SK-N-MC (cell line): ENCODE measurements at places on chromosomes 3 and 15.

GRCh38 chr3:150081084-150081483, 110.4 kb upstream of the PFN2 start:
- no peak for DNase-seq

DNA sequence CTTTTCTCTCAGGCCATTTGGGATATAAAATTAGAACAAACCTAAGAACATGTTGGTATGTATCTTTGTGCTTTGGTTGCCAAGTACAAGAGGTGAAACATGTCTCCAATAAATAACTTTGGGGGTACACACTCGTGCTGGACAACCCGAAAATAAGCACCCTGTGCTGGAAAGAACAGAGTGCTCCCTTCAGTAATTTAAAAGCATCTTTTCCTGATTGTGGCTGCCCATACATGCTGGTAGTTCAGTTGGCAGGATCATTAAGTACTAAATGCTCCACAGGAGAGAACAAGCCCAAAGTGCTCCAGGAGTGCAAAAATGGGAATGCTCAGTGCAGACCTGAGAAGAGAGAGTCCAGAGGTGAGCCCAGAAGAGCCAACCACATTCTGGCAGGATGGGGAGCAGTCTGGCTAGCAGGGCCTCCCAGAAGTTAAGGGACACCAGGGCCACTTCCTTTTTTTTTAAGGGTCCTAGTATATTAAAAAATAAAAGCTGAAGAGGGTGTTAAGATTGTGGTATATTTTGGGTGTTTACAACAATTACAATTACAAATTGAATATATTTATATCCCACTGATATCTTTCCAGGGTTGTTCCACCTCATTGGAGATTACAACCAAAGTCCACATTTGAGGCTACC, 48.6 kb upstream of the SSR3 start:
- no peak for DNase-seq

- no peak for DNase-seq
Observed at GRCh38 chr15:92907229-92907628, 7.1 kb downstream of the CHD2 start.

- no peak for DNase-seq
Observed at GRCh38 chr3:134956844-134957243, 161.8 kb downstream of the EPHB1 start.

GRCh38 chr3:8759038-8759707, 10.2 kb downstream of the OXTR start:
- no peak for DNase-seq

- no peak for DNase-seq
Observed at GRCh38 chr3:46564190-46565021, 1.7 kb downstream of the LRRC2 start.

DNA sequence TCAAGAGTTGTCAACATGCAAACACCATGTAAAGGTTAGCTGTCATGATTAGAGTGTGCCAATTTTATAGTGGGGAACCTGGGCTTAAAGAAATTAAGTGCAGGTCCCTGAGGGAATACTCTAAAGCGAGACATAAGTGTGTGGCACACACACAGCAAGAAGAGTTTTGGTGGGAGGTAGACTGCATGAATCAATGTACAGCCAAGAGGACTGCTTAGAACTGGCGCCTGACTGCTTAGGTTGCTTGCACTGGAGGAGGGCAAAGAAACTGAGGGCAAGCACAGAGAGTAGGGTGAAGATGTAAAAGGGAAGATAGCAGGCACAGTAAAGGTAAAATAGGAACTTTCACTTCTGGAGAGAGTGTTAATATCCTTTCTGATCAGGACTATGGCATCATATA, 184.9 kb downstream of the SOX2 start:
- DNase-seq, result no peak

- no peak for DNase-seq
Observed at GRCh38 chr3:72008226-72008996, 223.5 kb upstream of the PROK2 start.

GRCh38 chr3:54670201-54671000, 257.5 kb downstream of the LRTM1 start:
- DNase-seq, result no peak

- no peak for DNase-seq
Observed at GRCh38 chr3:153026026-153026425, 136.0 kb upstream of the RAP2B start.

DNA sequence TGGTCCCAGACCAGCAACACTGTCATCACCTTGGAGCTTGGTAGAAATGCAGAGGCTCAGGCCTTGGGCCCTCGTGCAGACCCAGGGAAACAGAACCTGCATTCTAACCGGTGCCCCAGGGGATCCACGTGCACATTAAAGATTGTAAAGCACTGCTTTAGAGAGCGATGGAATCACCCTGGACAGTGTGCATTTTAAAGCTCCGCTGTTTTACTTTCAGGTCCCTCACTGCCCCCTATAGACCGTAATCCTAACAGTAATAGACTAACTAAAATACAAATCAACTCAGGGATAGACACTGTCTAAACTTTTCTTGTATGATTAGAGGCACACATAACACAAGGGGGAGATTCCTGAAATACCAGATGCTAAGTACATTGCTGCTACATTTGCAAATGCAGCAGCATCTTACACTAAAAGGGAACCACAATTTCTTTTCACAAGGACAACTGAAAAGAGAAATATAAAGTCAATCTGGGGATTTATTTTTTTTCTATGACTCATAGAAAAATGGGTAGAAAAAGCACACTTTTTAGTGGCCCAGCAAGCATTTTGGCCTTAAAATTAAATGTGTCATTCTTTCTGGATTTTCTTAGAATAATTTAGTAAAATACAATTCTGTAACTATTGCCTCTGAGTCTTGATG, 10.5 kb upstream of the SH3GL3 start:
- DNase-seq, result no peak

DNA sequence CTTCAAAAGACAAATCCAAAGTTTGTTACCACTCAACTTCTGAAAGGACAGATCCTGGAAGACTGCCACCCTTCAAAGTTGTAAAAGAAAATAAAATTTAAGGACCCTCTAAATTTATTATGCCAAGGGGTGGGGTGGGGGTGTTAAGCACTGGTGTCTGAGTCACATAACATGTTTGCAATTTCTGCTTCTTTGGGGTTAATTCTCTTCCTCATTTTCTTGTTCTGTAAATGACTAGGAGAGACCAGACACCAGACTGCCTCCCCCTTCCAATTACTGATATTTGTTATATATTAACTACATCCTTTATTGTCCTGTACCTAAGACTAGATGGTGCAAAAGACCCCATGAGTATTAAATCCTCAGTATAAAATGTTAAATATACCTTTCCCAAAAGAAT, 242.8 kb downstream of the ZNF385D start:
- DNase-seq, result no peak

DNA sequence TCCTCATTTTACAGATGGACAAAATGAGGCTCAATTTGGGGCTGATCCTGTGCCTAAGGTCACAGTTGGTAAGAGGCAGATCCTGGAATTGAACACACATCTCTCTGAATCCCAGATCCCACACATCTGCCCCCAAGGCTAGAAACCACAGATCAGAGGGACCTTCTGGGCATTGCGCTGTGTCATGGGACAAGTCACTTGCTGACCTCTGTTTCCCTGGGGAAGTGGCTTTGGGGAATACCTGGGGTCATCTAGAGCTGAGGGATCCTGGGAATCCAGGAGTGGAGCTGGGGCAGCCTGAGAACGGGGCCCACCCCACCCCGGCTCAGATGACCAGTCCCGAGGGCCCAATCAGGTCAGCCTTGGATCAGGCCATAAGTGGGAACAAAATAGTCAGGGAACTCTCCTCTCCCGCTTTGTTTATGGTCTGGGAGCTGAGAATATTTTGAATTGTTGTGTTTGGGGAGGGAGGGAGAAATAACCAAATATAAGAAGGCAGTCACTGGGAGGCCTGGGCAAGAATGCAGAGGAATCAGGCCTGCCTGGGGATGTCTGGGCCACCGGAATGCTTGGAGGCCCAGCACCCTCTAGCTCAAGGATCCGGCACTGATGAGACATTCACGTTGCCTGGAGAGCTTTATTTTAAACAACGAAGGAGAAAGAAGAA, 8.8 kb upstream of the SLC6A6 start:
- no peak for DNase-seq

DNA sequence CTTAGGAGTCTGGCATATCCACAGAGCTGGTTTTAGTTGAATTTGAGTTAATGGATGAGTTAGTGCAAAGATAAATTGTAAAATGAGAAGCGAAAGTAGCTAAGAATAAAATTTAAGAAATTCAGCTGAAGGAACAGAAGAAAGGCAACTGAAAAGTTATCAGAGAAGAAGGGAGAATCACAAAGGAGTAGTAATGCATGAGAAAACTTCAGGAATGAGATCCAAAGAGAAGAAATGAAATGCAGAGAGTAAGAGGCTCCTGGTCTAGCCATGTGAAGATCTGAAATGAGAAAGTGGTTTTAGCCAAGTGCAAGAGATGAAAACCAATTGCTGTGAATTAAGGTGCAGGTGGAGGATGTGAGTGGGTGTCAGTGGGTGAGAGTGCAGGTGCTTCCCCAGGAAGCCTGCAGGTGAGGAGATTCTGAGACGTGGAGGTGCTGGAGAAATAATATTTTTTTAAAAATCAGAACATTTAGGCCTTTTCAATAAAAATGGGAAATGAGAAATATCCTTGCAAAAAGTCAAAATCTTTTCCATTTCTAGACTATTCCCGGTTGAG, 18.5 kb downstream of the KBTBD8 start:
- DNase-seq, result no peak
